CD4-positive, alpha-beta memory T cell (primary cell): ENCODE measurements at places on chromosomes 13 and 19.

DNA sequence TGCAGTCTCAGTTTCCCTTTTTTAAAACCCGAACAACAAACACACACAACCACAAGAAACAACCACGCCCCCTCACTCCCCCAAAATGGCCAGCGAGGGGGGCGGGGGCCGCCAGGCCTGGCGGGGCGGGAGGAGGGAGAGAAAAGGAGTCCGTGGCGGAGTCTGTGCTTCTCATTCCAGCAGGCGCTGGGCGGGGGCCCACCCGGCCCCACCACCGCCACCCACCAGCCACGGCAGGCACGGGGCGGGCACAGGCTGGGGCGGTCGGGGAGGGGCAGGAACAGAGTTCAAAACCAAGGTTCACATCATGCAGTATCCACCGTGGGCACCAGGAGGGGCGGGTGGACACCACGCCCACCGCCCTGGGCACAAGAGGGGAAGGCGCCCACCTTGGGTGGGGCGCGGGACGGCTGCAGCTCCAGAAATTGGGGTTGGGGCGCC is 12.9 kb downstream of the DPF1 start:
- no peak overlapping the region for H3K27ac ChIP-seq
- no peak overlapping the region for H3K4me3 ChIP-seq
- no peaks in the 10 kb centered on the region for H3K36me3 ChIP-seq
- peaks cover 11% of the 10 kb centered on the region for H3K27me3 ChIP-seq
- DNase-seq: no peak

- no peaks in the 10 kb centered on the region for H3K36me3 ChIP-seq
- no peak for DNase-seq
- H3K27me3 ChIP-seq: no peaks in the 10 kb centered on the region
- no peak overlapping the region for H3K4me3 ChIP-seq
- no peak overlapping the region for H3K27ac ChIP-seq
Measured at GRCh38 chr13:25686831-25687470, 315.2 kb downstream of the ATP8A2 start.

GRCh38 chr13:79196366-79196765 is 209.7 kb downstream of the RBM26 start:
- H3K4me1 ChIP-seq: peaks cover 17% of the 10 kb centered on the region
- H3K27ac ChIP-seq: no peak overlapping the region
- H3K27me3 ChIP-seq: no peaks in the 10 kb centered on the region
- H3K4me3 ChIP-seq: no peak overlapping the region
- H3K36me3 ChIP-seq: no peaks in the 10 kb centered on the region

GRCh38 chr19:31105761-31106160 is 243.5 kb downstream of the TSHZ3 start:
- H3K27ac ChIP-seq: no peak overlapping the region
- peaks cover 2% of the 10 kb centered on the region for H3K27me3 ChIP-seq
- no peak overlapping the region for H3K4me3 ChIP-seq

GRCh38 chr19:4596033-4596904 is 36.8 kb upstream of the SEMA6B start:
- no peak overlapping the region for H3K27ac ChIP-seq
- no peak overlapping the region for H3K4me3 ChIP-seq
- peaks cover 13% of the 10 kb centered on the region for H3K4me1 ChIP-seq

DNA sequence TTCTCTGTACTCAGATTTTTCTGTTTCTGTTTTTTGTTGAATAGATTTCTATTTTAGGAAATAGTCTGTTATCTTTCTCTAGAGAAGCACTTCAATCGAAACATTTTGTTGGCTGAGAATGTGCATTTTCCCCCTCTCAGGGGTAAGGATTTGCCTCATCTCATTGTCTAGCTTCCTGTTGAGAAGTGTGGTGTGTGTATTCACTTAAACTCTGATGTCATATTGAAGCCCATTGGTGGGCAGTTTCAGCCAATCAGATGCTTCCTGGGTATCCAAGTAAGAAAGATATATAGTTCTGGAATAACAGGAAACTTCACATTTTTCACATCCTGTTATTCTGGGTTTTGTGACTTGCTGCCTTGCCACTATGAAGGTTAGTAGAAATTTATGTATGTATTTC is 87.6 kb downstream of the ARHGEF7 start:
- H3K4me3 ChIP-seq: no peak overlapping the region
- peak; percentile 43 for DNase-seq
- peaks cover 46% of the 10 kb centered on the region for H3K4me1 ChIP-seq

GRCh38 chr19:39645800-39646411 is 9.8 kb upstream of the LGALS16 start:
- H3K36me3 ChIP-seq: no peaks in the 10 kb centered on the region
- no peaks in the 10 kb centered on the region for H3K4me1 ChIP-seq
- DNase-seq: no peak
- H3K4me3 ChIP-seq: no peak overlapping the region
- peaks cover 14% of the 10 kb centered on the region for H3K27me3 ChIP-seq

- H3K4me1 ChIP-seq: no peaks in the 10 kb centered on the region
- no peaks in the 10 kb centered on the region for H3K27me3 ChIP-seq
- DNase-seq: no peak
- no peak overlapping the region for H3K4me3 ChIP-seq
Measured at GRCh38 chr13:65965501-65965900, 1264.6 kb downstream of the PCDH9 start.

GRCh38 chr19:7652061-7652641 is 15.2 kb downstream of the STXBP2 start:
- peak; percentile 89 for DNase-seq
- peak overlapping the region; percentile 31 for H3K27ac ChIP-seq
- H3K36me3 ChIP-seq: no peaks in the 10 kb centered on the region
- no peak overlapping the region for H3K4me3 ChIP-seq
- H3K27me3 ChIP-seq: no peaks in the 10 kb centered on the region
